ENCODE measurements at places on chromosomes 5 and 9. TPM values are rescaled to one million over a fixed set of nuclear protein-coding genes. Genes with fewer than 3 reads are reported as not detected.

DNA sequence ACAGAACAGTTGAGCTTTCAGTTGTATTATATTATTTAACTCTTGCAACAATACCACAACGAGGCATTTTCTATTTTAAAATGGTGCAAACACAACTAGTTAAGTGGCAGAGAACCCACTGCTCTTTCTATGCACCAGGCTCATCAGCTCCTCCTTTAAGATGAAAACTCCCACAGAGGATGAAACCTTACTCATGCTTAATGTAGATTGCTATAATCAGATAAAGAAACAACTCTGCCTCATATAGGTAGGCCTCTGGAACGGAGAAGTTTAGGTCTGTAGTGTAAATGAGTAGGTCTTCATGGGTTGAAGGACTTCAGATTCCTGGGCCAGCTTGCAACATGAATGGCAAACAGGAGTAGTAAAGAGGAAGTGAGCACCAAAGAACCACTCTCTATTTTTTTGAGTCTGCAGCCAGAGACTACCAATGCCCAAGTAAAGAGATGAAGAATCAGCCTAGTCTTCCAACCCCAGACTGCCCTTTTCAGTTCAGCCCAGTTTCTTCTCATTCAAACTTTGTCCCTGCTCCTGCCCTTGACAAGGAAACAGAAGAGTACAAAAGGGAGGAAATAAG lies 33.9 kb downstream of the HACD4 start:
- DNase-seq = no peak

DNA sequence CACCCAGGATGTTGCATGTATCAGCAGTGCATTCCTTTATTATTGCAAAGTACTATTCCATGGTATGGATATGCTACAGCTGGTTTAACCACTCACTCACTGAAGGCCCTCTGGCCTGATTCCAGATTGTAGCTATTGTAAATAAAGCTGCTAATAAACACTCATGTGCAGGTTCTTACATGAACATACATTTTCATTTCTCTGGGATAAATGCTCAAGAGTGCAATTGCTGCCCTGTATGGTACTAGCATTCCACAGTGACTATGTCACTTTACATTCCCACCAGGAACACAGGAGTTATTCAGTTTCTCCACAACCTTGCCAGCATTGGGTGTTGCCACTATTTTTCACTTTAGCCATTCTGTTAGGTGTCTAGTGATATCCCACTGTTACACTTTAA lies 267.6 kb downstream of the SPOCK1 start:
- DNase-seq = no peak

DNA sequence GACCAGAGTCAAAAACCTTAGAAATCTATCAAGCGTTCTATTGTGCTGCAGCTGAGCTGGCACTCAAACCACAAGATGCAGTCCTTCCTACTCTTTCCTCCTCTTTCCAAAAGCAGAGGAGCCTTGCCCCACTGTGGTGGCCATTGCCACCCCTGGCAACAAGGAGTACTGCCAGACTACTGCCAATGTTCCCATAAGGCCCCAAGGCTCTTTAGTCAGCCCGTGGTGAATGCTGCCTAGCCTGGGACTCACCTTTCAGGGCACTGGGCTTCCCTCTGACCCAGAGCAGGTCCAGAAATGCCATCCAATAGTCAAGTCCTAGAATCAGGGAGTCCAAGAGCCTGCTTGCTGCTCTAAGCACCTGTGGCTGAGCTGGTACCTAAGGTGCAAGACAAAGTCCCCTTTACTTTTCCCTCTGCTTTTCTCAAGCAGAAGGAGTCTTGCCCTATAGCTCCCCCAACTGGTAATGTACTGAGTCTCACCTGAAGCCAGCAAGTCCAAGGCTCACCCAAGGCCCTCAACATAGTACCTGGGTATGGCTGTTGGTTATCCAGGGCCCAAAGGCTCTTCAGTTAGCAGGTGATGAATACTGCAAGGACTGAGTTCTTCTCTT lies 219.4 kb downstream of the ATPSCKMT start:
- DNase-seq = no peak

GRCh38 chr9:135951889-135952663 lies 9.1 kb downstream of the UBAC1 start:
- no peak for DNase-seq

Gene ELL2
- 35.3 TPM for total RNA-seq

Data from sigmoid colon (tissue), 7 donors.